ENCODE measurements at places on chromosomes 7 and 10.

DNA sequence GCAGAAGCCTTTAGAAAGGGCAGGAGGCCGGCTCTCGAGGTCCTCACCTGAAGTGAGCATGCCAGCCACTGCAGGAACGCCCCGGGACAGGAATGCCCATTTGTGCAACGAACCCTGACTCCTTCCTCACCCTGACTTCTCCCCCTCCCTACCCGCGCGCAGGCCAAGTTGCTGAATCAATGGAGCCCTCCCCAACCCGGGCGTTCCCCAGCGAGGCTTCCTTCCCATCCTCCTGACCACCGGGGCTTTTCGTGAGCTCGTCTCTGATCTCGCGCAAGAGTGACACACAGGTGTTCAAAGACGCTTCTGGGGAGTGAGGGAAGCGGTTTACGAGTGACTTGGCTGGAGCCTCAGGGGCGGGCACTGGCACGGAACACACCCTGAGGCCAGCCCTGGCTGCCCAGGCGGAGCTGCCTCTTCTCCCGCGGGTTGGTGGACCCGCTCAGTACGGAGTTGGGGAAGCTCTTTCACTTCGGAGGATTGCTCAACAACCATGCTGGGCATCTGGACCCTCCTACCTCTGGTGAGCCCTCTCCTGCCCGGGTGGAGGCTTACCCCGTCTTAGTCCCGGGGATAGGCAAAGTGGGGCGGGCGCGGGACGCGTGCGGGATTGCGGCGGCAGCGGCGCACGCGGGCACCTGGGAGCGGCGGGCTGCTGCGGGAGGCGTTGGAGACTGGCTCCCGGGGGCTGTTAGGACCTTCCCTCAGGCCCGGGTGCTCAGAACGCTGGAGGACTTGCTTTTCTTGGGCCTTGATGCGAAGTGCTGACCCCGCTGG lies at the start of gene FAS:
FAS (plus strand) TSS at position 415 of the 777 bp plus-strand sequence; CDS start at position 494, 79 bp downstream.
- DNase-seq: peak; percentile 52

- DNase-seq: no peak
Measured at GRCh38 chr10:113179265-113179664, 229.2 kb downstream of the TCF7L2 start.

DNA sequence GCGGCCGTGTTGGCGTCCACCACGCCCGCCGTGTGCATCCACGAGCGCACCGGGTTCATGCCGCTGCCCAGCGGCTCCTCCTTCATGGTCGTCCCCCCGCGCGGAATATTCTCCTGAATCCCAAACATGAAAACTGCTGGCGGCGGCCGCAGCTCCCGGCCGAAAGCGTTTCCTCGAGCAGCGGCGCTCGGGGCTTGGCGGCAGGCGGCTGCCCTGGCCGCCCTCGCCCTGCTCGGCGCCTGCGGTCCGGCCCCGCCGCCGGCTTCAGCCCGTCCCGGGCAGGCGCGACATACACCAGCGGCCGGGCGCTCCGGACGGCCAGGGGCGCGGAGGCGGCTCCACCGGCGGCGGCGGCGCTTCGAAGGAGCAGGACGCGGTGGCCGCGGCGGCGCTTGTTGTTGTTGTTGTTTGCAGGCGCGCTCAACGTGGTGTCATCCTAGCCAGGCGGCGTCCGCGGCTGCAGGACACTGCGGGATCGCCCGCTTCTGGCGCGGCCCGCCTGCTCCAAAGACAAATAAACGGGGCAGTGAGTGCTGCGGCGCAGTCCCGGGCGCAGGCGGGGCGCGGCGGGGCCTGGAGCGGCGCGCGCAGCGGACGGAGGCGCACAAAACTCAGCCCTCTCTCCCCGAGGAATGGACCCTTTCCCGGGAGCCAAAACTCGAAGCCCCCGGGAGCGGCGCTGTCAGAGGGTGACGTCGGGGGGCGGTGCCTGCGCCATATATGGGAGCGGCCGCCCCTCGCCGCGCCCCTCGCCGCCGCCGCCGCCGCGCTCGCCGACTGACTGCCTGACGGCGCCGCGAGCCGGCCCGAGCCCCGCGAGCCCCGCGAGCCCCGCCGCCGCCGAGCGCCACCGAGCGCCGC lies at the start of gene EBF3:
EBF3 (minus strand) TSS at position 634 of the 861 bp plus-strand sequence; CDS start at position 128, 506 bp downstream.
- DNase-seq: peak; percentile 16

DNA sequence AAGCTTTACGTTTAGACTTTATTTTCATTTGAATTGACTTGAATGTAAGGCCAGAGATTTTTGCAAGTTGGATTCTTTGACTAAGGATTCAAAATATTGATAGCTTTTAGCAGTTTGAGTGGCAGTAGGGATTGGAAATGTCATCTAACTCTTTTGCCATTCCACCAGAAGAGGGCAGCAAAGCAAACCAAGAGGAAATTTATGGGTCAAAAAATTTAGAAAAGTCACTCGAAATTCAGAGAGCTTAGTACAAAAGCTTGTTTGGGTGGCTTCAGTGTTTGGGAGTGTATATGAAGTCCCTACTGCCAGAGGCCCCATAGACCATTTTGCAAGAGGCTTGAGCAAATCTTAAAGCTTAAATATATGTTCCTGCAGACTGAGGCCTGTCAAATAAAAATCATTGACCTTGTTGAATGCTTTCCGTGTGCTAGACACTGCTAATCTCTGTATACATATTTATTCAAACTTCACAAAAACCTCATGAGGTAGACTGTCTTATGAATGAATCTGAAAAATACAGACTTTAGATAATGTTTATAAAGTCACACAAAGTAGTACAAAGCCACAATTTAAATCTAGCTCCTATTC lies 44.6 kb upstream of the RSBN1L start:
- no peak for DNase-seq

- DNase-seq: no peak
Measured at GRCh38 chr7:94170836-94171235, 166.7 kb upstream of the BET1 start.

- DNase-seq: no peak
Measured at GRCh38 chr7:12968836-12969422, 281.5 kb downstream of the ARL4A start.

- DNase-seq: no peak
Measured at GRCh38 chr10:71052076-71052660, 160.2 kb upstream of the UNC5B start.

GRCh38 chr7:16071246-16071857 lies 350.0 kb downstream of the CRPPA start:
- no peak for DNase-seq

- DNase-seq: no peak
Measured at GRCh38 chr7:50274361-50274760, 30.2 kb upstream of the IKZF1 start.

DNA sequence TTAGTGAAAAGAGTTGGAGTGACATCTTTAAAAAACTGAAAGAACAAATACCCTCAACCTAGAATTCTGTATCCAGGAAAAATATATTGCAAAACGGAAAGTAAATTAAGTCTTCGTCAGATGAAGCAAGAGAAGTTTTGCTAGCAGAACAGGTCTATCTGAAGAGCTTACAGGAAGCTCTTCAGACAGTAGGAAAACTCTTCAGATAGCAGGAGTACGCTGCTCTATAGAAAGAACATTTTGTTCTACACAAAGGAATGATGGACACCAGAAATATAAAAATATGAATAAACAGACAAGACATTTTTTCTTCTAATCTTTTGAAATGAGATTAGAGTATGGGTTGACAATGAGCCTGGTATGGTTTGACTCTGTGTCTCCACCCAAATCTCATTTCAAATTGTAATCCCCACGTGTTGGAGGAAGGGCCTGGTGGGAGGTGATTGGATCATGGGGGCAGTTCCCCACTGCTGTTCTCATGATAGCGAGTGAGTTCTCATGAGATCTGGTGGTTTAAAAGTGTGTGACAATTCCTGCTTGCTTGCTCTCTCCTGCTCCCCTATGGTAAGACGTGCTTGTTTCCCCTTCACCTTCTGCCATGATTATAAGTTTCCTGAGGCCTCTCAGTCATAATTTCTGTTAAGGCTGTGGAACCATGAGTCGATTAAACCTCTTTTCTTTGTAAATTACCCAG lies 567.3 kb downstream of the AUTS2 start:
- no peak for DNase-seq

DNA sequence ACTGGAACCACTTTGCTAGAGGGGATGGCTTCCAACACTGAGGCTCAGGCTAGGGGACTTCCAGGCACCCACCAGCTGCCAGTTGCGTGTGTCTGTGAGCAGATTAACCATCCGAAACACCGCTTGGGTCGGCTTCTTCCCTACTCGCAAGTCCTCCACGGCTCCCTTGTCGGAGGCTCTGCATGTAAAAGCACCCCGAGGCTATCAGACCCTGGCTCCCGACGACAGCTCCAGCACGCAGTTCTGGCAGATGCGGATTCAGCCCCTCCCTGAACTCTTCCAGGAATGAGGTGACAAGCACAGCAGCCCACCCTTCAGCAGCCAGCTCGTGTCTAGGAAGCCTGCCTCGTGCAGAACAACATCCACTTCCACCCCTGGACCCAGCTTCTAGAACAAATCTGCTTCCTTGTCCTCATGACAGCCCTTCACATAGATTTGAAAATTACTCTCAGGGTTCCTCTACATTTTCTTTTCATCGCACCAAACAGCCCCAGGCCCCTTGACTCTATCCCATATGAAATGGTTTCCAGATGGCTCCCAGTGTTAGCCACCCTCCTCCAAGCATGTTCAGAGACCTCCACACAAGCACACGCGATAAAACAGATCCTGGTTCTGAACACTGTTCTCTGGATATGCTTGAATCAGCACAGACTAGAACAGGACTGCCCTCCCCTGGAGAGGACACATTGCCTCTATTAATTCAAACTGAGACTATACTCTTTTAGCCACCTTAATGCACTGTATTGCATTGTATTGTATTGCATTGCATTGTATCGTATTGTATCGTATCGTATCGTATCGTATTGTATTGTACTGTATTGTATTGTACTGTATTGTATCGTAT lies 44.6 kb downstream of the SLIT1 start:
- DNase-seq: no peak

DNA sequence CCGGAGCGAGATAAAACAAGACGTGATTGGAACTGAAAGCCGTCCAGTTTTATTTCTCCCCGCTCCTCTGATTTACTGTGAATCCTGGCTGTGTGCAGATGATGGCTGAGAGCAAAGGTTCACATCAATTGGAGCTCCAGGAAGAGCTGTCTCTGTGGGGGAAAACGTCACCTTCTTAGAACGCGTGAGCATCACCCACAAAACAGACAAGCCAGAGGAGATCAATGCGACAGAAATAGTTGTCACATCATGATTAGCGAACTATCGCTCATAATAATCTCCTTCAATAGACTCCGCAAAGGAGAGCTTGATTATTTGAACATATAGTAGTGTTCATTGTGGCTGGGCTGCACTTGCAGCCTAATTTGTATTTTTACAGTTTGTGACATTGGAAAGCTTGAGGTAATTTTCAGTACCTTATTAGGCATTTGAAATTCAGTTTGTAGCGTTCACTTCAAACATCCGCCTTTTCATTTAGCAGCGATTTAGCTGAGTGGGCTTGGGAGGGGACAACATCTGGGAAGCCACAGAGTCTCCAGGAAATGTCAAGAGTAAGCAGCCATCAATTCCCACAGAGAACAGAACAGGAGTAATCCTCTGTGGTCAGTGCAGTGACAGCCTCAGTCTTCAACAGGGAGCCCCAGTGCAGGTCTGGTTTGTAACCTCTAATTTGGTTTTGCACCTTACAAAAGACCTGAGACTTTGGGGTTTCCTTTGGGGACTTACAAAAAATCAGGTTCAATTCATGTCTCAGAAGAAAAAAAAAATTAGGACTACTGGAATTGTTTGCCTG lies 276.8 kb upstream of the PFKP start:
- no peak for DNase-seq

DNA sequence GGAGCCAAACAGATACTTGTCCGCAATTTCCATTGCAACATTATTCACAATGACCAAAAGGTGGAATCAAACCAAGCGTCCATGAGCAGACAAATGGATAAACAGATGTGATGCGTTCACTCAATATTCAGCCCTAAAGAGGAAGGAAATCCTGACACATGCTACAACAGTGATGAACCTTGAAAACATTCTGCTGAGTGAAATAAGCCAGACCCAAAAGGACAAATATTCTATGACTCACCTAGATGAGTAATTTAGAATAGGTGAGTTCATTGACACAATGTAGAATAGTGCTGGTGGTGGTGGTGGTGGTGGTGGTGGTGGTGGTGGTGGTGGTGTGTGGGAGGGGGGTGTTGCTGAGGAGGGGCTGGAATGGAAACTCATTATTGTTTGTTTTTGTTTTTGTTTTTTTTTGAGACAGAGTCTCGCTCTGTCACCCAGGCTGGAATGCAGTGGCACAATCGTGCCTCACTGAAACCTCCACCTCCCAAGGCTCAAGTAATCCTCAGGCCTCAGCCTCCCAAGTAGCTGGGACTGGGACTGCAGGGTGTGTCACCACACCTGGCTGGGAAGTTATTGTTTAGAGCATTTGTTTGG lies 28.6 kb downstream of the SMKR1 start:
- no peak for DNase-seq

DNA sequence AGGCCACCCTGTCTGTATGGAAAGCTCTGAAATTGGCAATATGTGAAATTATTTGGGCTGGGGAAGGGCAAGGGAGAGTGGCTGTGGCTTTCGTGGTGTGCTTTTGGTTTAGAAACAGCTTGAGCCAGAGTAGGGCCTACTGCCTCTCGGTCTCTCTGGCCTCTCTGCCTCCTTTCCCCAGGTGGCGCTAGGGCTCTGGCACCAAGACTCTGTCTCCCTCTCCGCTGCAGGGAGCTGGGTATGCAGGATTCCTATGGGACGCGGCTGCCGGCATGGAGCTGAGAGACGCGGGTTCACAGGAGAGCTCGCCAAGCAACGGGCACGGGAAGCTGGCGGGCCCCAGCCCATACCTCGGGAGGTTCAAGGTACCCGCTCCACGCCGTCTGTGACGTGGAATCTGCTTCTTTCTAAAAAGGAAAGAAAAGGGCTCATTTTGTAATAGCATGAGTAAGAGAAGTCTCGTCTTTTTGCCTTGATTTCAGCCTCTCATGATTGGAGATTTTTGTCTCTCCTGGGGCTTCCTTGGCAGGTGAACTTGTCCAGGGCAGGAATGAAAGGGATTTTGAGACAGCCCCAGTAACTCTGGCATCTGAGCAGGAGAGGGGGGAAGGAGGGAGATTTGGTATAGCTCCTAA lies 105.1 kb upstream of the ANLN start:
- no peak for DNase-seq

All from stimulated activated CD8-positive, alpha-beta memory T cell treated with anti-CD3 and anti-CD28 coated beads, Interleukin-4, amount 100 ng/mL, for 1 hour (primary cell).